ENCODE measurements at places on chromosomes 11 and 22.
A peak's percentile ranks its signal among the peaks of the same experiment; 100 is the strongest.

DNA sequence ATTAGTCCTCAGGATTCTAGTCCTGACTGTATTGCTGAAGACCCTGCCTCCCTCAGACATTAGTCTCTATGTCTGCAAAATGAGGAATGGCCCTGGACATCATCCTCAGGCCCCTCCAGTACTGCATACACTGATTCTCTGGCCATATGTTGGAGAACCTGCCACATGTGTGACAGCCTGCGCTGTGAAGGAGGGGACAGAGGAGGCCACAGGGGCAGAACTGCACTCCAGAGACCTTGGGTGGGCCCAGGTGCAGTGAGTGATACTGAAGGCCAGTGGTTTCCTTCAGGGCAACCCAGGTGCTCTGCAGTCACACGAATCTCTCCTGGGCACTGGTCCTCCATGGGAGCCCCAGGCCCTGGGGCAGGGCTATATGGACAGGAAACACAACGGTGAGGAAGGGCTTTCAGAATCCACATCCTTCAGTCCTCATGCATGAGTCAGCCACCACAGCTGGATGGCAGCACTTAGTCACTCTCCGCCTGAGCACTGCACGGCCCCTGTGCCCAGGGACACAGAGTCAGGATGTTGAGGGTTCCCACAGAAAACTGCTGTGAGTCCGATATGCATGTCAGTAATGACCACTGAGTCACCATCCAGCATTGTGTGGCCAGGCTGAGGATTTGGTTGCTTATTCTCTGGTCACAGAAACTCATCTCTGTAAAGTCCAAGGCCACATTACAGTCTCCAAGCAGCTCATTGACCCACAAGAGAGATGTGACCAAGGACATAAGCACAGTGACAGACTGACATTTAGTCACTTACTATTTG is 39.7 kb downstream of the ME3 start:
- DNase-seq = no peak

DNA sequence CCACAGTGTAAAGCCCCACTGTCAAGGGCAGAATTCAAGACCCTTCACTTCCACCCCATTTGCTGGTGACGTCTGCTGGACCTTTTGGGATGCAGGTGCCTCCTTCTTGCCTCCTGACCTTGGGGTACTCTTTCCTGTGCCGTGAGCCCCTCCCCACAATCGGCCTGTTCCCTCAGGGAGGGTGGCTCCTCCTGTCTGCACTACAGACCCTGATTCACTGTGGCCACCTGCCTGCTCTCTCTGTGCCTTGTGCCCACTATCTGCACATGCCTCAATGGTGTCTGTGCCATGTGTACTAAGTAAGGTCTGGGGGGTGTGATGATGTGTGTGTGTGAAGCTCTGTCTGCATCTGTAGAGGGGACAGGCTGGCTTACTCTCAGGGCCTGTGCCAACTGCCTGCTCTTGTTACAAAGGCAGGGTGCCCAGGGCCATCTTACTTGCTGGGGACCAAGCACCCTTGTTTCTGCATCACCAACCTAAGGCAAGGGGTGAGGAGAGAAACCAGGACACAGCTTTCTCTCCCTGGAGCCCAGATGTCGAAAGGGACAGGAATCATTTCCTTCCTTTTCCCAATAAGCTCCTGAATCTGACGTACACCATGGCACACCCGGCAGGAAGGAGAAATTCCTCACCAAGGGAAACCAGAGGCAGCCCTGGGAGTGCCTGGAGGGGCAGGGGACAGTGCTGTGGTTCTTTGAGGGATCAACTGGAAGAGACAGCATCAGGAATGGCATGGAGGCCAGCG is 3.7 kb downstream of the PPM1F start:
- DNase-seq = no peak

GRCh38 chr22:32868946-32869345 is 67.4 kb downstream of the TIMP3 start:
- no peak for DNase-seq

GRCh38 chr22:45235101-45235777 is 5.5 kb downstream of the KIAA0930 start:
- DNase-seq = peak; percentile 58

DNA sequence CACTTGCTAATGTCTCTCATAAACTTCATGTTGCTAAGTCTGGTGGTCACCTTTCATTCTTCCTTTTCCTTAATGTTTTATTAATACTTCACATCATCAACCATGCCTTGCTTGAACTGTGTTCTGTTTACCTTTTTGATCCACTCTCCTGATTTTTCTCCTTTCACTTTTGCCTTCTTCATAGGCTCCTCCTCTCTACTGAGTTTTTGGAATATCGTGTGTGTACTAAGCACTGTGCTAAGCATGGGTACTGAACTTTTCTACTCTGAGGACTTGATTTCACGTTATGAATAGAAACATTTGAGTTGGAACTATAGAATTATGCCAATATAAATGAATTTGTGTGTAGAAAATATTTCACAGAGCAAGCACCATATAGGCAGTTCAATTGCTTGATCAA is 90.6 kb downstream of the ATM start:
- DNase-seq = no peak

GRCh38 chr11:11717064-11717725 is 95.4 kb upstream of the GALNT18 start:
- DNase-seq = no peak

All from left ventricle myocardium superior (tissue), 1 donor.